Ovary (tissue), 10 donors: ENCODE measurements at places on chromosomes 11 and 22.

GRCh38 chr22:20071524-20071972 is 8.5 kb upstream of the DGCR8 start:
- DNase-seq, result no peak

- peak; percentile 19 for DNase-seq
These were observed 86.6 kb upstream of the ARHGAP32 start for GRCh38 chr11:129278586-129279319.

DNA sequence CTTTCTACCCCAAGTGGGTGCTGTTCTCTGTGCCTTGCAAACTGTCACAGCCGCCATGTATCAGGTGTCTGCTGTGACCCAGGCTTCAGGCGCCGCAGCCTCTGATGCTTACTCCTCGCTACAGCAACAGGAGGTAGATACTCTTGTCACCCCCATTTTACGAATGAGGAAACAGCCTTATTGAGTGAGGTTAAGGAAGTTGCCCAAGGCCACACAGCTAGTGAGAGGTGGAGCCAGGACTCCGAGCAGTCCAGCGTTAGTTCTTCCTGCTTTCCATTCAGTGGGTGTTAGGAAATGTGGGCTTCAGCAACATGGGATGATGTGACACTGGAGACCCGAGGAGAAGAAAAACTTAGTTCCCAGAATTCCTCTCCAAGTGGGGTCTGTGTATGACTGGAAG is 14.3 kb downstream of the RNF215 start:
- DNase-seq, result no peak

DNA sequence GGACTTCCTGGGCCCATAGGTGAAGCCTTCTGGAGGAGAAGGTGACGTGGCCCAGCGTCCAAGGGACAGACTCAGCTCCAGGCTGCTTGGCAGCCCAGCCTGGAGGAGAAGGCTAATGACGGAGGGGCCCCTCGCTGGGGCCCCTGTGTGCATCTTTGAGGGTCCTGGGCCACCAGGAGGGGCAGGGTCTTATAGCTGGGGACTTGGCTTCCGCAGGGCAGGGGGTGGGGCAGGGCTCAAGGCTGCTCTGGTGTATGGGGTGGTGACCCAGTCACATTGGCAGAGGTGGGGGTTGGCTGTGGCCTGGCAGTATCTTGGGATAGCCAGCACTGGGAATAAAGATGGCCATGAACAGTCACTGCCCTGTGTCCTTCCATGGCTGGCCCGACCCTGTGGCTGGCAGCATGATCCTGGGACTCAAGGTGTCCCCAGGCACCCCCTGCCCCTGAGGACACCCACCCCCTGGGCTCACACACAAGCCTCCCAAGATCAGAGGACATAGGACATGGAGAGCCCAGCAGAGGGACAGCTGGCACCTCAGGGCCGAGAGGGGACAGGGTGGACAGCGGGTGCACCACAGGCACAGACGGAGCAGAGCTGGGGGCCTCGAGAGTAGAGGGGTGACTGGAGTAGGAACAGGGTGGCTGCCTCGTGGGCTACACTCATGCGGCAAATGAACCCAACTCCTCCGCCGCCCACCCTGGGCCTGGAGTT is 10.1 kb downstream of the SIGIRR start:
- DNase-seq, result no peak

- DNase-seq, result no peak
These were observed 5.1 kb downstream of the POU2AF3 start for GRCh38 chr11:111303461-111303860.

DNA sequence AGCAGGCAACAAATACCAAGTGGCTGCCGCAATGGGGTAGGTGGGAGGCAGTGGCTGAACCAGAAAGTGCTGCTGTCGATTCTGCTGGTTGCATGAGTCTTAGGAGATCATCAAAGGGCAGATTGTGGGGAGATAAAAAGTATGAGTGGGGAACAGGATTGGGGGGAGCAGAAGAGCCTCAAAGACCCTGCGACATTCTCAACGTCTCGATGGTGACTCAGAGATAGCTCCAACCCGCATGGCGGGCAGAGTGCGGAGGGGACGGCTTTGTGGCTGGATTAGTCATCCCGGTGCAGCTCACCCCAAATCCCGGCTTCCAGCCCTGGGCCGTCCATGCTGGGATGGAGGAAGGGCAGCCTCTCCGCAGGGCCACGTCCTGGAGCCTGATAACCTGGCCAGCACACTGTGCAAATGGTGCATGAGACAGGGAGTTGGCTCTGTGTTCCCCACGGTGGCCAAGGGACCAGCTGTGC is 11.6 kb upstream of the RTN4R start:
- no peak for DNase-seq

- no peak for DNase-seq
These were observed 6.9 kb upstream of the OR4C6 start for GRCh38 chr11:55655096-55655495.
